ENCODE measurements at places on chromosomes 1 and 21.

DNA sequence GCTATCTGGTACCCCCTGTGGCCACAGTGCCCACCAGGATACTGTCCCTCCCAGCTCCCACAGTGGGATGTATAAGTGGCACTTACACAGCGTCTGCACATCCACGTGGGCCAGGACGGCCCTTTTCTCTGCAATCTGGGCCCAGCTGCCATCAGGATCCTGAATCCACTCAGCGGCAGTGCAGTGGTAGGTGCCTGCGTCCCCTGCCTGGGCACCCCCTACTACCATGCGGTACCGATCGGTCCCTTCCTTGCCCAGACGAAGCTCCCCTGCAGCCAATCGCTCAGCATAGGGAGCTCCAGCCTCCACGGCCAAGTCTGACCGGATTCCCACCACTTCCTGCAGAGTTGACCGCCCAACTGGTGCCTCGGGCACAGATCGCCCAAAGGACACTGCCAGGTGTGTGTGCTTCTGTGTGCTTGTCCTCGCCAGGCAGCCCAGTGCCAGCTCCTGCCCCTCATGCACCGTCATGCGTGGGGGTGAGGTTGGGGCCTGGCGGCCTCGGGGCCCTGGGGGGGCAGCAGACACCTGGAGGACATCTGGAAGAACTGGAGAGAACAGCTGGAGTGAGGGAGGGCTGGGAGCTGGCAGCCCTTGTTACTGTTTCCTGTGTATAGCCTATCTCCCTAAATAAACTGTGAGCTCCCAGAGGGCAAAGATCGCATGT lies 4.7 kb downstream of the IGSF8 start:
- no peak for DNase-seq

DNA sequence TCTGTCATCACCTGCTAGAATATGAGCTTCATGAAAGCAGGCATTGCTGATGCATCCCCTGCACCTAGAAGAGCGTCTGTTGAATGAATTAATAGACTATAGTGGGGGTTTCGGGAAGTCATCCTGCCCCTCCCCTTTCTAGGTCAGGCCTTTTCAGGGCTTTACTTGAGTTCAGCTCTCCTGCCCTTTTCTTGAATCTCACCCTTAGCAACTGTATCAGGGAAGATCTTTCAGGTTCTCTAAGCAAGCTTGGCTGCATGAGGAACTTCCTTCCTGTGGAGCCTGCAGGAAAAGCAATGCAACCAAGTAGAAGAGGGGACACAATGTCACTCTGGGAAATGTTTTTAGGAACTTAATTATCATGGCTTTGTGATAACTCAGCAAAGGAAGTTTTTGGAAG lies 27.2 kb upstream of the KIAA0040 start:
- no peak for DNase-seq

DNA sequence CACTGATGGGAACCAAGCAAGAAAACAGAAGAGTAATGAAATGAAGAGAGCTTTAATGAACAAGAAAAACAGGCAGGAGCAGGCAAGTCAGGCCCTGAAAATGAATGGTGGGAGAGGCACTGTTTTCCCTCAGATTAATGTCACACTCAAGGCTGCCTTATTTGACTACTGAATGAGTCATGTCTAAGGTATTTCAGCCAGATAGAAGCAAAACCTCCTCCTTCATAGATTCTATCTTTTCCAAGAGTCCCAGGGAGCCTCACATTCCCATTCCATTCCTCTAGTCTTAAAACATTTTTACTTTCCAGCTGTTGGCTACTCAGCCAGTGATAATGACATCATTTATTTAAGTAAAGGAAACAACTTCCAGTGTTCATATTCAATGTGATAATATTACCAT lies 228.4 kb upstream of the NRIP1 start:
- no peak for DNase-seq

DNA sequence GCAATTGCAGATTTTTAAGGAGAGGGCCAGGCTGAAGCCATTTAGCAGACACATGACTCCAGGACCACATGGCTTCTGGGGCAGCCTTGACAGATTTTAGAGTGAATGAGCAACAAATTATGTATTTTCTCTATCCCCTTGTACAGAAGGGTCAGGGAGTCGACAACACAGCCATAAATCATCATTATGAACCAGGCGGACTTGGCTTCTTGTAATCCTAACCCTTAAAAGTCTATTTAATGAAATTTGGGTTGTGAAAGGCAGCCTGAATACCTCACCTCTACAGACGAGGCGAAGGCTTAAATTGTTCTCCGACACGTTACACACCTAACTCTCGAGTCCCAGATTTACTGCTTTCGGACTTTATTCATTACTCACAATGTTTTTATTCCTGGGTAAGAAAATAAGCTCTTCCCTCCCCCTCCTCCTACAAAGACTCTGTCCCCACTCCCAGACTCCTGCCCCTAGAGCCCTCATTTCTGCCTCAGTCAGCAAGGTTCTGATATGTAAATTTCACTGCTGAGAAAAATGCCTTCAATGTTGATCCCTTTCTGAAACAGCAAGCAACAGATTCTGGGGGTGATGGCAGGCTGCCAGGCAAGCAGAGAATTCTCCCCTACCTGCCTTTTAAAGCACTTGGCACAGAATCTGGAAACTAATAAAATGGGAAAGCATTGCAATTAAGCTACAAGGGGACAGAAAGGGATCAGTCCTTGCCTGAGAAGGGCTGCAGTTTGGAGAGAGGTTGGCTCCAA lies 51.6 kb downstream of the PLPP3 start:
- no peak for DNase-seq

- no peak for DNase-seq
Measured at GRCh38 chr1:241605146-241605805, 34.9 kb downstream of the CHML start.

DNA sequence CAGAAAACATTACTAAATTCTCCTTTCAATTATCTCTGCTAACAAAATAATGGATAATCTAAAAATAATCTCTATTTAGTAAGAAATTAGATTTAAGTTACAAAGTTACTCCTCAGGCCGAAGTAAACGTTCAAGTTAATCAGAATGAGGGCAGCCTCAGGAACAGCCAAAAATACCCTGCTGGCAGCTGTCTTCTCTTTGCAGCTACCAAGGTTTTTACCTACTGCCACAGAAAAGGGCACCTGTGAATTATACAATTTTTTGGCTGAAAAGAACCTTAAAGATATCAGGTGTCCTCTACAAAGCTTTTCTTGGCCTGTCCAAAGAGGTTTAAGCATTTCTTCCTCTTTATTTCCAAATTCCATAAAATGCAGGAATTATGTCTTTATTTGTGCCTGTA lies 84.4 kb downstream of the AKT3 start:
- DNase-seq = no peak

DNA sequence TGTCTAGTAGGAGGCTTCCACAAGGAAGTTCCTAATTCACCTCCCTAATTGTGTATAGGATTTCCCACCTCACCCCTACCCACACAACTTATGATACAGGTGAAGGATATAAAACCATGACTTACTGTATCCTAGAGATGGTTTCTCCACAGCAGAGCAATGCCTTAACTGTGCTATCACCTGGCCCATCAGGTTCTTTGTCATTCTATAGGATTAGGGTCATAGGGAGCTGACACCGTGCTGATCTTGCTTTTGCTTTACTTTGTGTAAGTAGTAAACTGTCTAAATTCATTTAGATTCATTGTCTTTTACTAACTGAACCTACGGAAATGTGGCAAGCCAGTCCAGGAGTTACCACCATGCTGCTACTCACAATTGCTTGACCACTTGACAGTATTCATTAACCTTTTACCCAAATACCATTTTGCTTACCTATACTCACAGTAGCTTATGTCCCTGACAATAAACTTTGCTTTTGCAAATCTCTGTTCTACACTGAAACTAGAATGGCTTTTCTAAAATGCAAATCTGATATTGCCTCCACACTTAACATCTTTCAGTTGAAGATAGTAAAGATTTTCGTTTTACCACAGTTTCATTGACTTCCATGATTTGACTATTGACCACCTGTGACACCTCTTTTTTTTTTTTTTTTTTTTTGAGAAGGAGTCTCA lies 147.6 kb downstream of the IFI44 start:
- no peak for DNase-seq

GRCh38 chr1:52059321-52059720 lies 3.2 kb downstream of the BTF3L4 start:
- no peak for DNase-seq

GRCh38 chr1:208653426-208653825 lies 409.2 kb upstream of the PLXNA2 start:
- DNase-seq = no peak

DNA sequence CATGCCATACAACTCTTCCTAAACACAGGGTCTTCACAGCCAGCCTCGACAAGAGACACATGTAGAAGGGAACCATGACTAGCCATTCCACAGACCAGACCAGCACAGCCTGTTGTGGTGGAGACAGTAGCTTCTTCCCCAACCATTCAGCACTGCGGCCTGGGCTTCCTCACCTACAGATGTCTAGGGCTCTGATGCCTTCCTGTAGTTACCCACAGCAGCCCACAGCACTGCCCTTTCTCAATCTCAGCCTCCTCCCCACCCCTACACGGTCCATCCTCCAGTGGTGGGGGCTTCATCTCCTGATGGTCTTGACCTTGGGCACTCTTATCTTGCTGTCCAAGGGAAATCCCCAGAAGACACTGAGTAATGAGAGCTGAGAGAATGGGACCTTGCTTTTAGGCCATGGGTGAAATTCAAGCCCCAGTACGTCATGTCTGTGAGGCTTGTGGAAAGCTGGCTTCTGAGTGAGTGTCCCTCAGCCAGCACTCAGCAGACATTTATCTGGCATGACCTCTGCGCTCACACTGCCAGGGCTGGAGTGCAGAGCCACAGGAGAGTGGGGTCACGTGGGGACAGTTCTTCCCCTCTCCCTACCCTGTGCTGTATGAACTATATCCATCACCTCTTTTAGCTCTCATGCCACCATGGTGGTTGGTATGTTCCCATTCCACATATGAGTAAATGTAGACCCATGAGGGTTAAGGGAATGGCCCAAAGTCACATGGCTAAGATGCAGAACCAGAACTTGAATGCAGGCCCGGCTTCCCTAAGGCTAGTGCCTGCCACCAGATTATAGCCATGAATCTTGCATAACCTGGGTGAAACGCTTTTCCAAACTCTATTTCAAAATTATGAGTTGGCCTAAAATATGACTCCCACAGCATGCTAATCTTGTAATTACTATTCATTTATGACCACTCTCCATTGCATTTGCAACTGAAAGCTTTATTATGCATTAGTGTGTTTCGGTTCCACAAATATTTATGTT lies 104.7 kb downstream of the HIVEP3 start:
- no peak for DNase-seq

GRCh38 chr1:119279456-119280381 lies 88.9 kb upstream of the HAO2 start:
- no peak for DNase-seq

GRCh38 chr1:151799179-151800022 lies 5.8 kb downstream of the LINGO4 start:
- no peak for DNase-seq

- no peak for DNase-seq
Measured at GRCh38 chr1:173474097-173474779, 2.9 kb upstream of the PRDX6 start.

GRCh38 chr1:118338936-118339335 lies 153.9 kb upstream of the SPAG17 start:
- DNase-seq = no peak

DNA sequence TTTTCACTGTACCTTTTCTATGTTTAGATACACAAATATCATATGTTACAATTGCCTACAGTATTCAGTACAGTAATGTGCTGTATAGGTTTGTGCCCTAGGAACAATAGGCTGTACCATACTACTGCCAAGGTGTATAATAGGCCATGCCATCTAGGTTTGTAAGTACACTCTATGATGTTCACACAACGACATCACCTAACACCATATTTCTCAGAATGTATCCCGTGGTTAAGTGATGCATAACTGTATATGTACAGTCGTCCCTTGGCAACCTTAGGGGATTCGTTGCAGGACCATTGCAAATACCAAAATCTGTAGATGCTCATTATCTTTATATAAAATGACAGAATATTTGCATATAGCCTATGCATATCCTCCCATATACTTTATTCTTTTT lies 5.8 kb upstream of the SSR2 start:
- DNase-seq = no peak

DNA sequence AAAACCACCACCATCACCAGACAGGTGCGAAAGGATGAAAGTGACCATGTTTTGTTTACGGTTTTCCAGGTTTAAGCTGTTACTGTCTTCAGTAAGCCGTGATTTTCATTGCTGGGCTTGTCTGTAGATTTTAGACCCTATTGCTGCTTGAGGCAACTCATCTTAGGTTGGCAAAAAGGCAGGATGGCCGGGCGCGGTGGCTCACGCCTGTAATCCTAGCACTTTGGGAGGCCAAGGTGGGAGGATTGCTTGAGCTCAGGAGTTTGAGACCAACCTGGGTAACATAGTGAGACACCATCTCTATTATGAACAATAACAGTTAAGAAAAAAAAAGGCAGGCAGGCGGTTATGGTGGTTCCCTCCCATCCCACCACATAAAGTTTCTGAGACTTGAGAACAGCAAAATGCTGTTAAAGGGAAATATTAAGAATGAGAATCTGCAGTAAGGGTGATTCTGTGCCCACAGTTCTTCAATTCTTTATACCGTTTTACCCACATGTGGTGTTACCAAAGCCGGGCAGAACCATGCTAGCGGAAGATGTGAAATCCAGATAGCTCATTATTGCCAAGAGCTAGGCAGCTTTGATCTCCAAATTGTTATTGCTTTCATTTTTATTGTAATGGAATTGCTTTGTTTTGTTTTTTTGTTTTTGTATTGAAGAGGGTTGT lies 34.5 kb upstream of the TDRD10 start:
- DNase-seq = peak; percentile 13

DNA sequence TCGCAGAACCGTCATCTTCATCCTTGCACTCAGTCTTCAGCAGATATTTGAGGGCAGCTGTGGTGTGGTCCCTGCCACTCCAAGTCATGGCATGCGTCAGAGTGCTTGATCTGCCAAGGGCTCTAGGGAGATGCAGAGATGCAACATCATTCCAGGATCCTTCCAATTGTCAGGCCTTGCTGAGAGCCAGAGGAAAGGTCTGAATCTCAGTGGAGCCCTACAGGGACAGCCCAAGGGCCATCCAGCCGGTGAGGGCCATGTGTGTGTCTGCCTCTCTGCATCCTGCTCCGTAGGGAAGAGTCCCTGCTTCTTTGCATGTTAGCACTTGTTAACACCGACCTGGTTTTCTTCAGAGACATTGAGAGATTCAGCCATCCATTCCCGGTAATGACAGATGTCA lies 17.6 kb downstream of the MAPKAPK2 start:
- no peak for DNase-seq

DNA sequence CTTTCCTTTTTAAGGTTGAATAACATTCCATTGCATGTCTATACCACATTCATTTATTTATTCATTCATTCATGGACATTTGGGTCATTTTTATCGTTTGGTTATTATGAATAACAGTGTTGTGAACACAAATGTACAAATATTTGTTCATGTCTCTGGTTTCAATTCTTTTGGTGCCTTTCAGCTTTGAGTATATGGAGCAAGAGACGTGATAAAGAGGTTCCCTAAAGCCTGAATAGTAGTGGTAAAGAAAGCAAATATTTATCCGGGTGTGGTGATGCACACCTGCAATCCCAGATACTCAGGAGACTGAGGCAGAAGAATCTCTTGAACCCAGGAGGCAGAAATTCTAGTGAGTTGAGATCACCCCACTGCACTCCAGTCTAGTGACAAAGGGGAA lies 5.3 kb upstream of the RLF start:
- DNase-seq = no peak

Data from CD8-positive, alpha-beta T cell (primary cell).